Natural killer cell (primary cell): ENCODE measurements at places on chromosomes 6 and 20.

DNA sequence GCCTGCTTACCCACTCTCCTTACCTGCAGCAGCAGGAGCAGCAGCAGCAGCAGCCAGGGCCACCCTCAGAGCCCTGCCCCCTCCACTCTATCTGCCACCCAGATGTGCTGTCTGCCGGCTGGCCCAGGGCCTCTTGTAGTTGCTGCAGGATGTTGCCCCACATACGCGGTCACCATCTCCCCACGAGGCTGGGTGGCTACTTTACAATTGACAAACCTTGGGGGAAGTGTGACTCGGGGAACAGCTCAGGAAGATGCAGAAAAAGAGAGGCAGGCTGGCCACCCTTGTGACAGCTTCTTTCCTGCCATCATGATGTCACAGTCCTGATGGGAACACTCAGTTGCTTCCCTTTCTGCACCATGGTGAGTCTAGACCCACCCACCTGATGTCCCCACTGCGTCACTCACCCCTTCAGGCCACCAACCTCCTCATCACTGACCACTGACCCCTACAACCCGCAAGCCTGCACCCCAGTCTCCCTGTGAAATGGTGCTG is 14.5 kb downstream of the TREM1 start:
- DNase-seq, result no peak

- no peak for DNase-seq
These were observed 59.8 kb downstream of the SOD2 start for GRCh38 chr6:159633196-159633595.

DNA sequence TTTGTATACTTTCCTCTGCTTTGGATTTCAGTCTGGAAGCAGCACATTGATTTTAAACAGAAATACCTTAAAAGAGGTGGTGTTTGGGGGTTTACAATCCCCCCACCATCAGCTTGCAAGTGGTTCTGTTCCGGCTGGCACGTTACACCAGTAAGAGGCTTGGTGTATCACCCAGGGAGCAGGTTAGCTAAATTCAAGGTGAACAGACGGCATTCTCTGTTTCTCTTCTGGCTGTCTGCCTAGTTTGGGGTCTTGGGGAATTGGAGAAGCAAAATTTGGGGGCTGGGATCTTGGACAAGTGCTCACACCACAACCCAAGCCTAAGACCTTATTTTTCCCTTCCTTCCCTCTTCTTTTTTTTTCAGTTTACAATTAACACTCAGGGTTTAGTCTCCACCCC is 7.5 kb upstream of the APCDD1L start:
- DNase-seq, result no peak

- DNase-seq, result no peak
These were observed 149.8 kb upstream of the AKAP12 start for GRCh38 chr6:151089978-151090377.

- DNase-seq, result no peak
These were observed 14.2 kb downstream of the TRAF3IP2 start for GRCh38 chr6:111591370-111591900.

GRCh38 chr6:90915224-90915915 is 328.5 kb upstream of the MAP3K7 start:
- DNase-seq, result no peak

GRCh38 chr20:36821964-36822437 is 48.4 kb upstream of the DSN1 start:
- no peak for DNase-seq

DNA sequence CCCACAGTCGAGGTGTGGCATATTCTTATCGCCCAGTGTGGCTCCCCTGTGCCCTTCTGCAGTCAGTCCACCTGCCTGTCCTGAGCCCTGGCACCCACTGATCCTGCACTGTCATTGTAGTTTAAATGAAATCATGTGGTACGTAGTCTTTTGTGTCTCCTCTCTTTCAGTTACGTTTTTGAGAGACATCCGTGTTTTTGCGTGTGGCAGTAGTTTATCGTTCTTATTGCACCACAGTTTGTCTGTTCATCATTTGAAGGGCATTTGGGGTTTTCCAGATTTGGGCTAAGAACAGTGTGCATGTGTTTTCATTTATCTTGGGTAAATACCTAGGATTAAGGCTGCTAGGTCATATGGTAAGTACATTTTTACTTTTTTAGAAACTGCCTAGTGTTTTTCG is 49.3 kb downstream of the SPATA2 start:
- DNase-seq, result no peak

DNA sequence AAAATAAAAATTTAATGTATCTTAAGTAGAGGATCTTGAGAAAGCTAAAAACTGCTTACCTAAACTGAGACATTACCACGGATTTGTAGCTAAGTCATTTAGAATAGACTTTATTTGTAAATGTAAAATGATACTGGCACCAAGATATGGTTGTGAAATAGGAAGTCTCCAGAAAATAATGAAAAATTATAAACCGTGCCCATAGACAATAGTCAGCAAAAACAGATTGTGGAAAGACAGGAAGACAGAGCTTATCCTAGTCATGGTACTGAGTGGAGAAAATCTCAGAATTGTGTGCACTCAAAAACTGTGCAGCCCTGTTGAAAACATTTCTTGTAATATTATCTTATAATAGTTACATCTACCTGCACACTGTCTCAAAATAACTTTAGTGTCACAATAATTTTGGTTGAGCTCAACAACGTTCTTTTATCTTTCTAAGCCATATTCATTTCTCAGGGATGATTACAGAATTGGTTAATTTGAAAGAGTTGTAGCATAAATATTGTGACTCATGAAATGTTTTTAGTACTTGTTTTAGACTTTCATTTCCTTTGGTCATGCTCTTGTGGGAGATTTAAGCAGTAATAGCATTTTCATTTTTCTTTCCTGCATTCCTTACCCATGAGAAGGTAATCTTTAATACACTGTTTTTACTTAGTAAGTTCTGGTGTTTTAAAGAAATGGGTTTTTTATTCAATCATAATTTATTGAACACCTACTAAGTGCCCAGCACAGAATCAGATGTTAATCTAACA is 174.5 kb downstream of the SOX4 start:
- DNase-seq, result no peak

DNA sequence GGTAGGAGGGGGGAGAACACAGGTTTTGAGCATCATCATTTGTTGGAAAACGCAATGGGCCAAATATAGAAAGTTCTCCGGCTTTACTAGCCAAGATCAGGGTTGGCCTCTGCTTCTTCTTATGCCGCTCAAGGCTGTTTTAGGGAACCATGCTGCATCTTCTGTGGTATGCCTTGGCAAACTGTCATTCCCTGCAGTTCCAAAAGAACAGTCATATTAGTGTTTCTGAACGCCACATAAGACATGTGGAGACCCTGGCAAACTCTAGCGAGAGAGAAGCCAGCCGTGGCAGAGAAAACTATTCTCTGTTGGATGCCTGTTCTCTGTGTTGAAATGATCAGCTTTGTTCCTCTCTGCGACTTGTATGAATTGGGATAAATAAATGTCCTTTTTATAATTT is 10.8 kb downstream of the ACTR5 start:
- no peak for DNase-seq

DNA sequence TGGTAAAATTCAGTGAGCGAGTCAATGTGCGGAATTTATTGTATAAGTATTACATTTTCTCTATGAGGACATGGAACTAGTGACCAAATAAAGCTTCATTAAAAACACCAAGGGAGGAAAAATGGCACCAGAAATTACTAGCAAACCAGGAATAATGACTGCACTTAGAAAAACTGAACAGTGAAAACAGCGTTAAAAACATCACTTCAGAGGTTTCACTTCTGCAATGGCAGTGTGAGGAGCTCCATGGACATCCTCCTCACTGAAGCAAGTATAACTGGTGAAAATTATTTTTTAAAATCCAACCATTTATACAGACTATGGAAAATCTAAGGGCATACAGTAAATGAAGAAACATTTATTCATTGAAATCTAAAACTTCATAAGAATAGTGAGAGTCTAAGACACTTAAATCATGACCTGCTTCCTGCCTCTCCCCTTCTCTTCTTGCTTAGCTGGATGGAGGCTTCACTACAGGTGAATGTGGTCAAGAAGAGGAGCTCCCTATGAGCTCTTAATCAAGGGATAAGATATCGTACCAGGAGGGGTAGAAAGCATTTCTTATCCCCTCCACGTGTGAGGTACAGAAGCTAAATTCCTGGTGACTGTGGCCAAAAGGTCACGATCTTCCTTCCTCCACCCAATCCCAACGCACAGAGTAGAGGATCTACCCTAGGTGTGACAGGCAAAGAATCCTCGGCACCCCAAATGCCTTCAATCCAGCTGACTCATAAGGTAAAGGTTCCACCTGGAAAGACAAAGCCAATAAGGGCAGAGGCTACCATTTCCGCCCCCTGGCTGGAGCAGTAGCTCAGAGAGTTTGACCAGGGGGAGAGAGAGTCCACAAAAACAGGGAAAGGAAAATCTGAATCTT is 12.3 kb upstream of the ASF1A start:
- DNase-seq, result no peak

DNA sequence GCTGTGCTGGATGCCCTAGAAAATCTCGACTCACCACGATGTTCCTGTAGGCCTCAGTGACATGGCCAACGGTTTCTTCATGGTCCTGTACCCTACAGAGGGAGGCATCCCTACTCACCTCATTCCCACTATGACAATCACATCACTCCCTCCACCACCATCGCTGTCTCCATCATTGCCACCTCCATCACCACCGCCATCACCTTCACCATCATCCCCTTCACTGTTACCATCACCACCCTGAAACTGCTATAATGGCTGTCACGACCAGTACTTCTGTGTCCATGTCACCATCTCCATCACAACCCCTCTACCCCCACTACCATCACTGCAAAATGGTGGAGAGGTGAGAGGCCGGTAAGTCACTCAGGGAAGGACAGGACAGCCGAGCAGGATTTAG is 29.8 kb upstream of the MRPS18A start:
- DNase-seq, result no peak

GRCh38 chr6:157273756-157274470 is 49.4 kb downstream of the TMEM242 start:
- peak; percentile 80 for DNase-seq

DNA sequence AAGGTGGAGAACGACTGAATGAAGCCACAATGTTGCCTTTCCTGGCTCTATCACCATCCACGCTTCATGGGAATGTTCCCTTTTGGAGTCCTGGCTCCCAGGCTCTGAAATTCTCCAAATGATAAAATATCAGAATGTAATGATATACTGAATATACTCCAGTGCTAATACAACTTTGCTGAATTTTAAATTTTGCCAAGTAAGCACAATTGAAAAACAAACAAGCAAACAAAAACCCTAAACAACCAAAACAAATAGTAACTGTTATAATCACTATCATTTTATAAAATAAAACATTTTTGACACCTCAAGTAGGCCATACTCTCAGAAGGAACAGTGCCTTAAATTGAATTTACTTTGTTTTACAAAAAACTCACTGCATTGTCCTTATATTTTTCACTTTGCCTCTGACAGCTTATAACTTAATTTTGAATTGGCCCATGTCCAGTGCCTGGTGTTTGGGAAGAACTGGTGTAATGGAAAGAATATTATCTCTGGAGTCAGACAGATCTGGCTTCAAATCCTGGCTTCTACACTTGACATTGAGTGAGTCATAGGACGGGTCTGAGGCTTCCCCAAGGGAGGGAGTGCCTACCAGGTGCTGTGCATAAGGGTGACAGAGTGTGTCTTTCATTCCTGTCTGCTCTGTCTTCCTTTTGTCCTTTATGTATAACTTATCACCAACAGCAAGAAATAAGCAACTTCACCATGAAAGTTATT is 698.3 kb downstream of the EPM2A start:
- DNase-seq, result no peak

DNA sequence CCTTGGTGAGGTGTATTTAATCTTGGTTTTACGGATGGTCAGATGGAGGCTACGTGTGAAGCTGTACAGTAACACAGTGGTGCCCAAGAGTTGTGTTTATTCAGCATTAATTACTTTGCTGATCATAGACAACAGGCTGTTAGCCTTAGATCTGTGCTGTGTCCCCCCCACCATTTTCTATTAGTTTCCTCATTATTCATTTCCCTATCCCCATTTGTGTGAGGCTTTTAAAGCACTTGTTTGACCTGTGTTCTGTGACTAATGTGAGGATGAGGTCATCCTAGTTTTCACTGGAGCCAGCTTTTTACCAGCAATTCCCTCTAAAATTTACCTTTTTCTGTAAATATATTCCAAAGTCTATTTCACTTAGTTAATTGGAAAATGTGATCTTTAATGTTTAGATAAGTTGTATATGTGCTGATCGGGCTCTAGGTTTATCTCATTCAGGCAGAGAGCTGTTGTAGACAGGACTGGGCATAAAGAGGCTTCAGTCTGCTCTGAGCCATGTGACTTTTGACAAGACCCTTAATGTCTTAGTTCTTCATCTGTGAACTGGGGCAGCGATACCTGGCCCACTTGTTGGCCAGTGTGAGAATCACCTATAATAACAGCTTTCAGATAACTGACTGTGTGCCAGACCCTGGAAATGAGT is 8.4 kb downstream of the MAPRE1 start:
- no peak for DNase-seq

DNA sequence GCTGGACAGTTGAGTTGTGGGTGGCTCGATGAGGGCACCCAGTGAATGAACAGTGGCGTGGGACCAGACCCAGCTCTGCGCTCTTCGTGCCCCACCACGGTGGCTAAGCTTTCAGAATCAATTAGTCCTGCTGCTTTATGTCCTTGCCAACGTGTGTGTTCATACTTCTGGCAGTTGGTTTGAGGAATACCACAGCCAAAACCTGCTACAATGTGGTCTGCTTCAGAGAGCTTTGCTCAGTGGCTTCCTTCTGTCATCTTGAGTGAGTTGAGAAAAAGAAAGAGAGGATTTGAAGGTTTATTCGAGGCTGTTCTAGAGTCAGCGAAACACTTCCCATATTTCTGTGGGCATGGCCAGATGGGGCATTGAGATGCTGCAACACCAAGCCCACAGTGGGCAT is 39.5 kb upstream of the SLC22A2 start:
- no peak for DNase-seq

GRCh38 chr6:8389036-8389818 is 46.1 kb downstream of the SLC35B3 start:
- DNase-seq, result no peak

- DNase-seq, result no peak
These were observed 11.3 kb upstream of the TMEM181 start for GRCh38 chr6:158548418-158549161.

DNA sequence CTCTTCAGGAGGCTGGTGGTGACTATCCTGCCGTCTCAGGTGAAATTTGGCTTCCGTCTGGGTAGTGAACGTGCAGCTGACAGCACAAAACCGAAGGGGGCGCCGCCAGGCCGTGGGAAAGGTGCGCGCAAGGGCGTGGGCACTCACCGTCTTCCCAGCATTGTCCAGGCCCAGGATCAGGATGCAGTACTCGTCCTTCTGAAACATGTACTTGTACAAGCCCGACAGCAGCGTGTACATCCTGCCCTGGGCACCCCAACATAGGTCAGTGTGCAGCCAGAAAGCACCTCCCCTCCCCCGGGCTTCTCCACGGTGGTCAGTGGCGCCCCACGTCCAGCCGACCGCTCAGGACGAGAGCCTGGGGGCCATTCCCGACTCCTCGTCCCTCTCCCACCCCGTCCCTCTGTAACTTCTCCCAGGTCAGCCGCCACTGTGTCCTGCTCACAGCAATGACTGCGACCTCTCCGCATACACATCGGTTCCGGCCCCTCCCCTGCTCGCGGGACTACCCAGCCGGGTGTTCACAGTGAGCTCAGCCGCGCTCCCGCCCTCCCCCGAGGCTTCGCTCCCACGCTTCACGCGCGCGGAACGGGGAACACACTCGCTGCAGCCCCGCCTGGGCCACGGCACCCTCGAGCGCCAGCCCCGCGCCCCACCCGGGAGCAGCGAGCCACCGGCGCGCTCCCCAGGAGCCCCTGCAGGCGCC is 771 bp downstream of the ARFRP1 start:
- DNase-seq, result peak; percentile 81

GRCh38 chr6:40253420-40253819 is 319.2 kb upstream of the MOCS1 start:
- DNase-seq, result no peak
